ENCODE measurements at places on chromosomes 12 and 14.
A peak's percentile ranks its signal among the peaks of the same experiment; 100 is the strongest.

GRCh38 chr14:64746298-64747250, 42.4 kb downstream of the PLEKHG3 start:
- no peak for DNase-seq

DNA sequence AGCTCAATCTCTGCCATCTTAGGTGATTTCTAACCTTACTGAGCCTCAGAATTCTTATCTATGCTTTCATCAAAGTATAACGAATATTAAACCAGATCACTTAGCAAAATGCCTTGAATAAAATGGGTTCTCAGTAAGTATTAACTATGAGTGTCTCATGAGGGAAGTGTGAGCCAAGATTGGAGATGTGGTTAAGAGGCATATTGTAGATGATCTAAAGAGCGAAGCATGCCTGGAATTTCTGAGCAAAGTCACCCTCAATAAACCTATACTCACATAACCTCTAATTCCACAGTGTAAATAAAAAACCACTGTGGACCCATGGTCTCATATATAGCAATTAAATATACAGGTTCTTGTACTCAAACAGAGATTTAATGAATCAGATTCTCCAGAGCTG, 193.1 kb upstream of the FSCB start:
- no peak for DNase-seq

DNA sequence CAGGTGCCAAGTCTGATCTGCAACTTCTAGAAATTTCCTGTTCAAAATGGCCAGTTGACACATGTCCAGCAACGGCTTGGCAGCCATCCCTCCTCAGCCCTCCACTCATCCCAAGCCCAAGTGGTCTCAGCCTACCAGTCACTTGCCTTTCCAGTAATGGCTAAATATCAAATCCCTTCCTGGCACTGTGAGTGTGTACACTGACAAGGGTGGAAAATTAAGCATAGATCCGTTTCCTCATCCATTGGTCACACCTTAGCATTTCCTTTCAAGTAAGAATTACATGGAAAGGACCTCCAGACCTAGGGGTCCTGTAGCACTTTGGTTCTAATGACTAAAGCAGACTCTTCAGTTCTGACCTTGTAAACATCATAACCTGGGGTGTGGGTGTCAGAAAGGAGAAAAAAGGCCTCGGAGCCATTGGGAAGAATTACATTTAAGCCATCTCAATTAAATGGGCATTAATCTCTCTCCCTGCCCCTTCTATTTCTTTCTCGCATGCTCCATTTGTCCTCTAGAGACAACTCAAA, 15.4 kb downstream of the LLPH start:
- no peak for DNase-seq

DNA sequence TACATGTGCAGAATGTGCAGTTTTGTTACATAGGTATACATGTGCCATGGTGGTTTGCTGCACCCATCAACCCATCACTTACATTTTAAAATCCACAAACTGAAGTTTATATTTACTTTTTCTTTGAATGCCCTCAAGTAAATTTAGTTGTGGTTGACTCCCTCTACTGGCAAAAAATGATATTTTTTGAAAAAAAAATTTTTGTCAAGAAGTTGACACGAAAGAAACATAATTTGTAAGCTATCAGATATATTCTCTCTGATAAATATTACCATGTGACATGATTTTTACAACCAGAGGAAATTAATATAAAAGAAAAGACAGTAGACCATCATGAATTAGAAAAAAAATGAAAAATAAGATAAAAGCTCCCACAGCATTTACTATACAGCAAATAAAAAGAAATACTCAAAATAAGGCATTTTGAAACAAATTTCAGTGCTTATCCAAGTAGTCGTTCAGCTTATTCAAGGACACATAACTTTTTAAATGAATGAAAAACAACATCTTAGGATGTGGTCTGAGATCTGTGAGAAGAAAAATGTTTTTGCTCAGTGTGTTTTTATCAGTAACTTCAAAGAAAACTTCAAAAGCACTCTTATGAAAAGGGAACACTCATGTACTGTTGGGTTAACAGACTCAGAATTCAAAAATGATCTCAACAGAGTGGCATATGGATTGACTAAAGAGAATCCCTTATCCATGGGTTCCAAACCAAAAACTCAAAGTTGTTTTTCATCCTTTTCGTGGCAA, 30.0 kb upstream of the GRIP1 start:
- no peak for DNase-seq

- DNase-seq: peak; percentile 15
These were observed 17.0 kb downstream of the RIC8B start for GRCh38 chr12:106791531-106791930.

- DNase-seq: peak; percentile 45
These were observed 15.1 kb upstream of the GRIP1 start for GRCh38 chr12:66693901-66694513.

GRCh38 chr14:30234966-30235365, 307.3 kb upstream of the PRKD1 start:
- no peak for DNase-seq

DNA sequence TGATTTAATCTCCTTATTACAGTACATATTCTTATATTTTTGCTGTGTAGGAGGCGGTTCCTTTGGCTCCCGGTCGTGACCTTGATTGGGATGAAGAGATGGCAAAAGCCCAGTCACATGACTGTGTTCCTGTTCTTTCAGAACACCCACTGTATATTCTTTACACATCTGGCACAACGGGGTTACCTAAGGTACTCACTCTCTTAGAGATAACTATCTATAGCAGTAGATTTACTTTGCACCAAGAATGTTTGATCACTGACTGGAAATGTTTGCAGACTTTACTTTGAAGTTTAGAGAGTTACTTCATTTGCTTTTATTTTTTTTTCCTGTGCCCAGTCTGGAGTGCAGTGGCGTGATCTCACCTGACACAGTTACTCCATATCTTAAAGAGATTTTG, 65.2 kb downstream of the ACSS3 start:
- no peak for DNase-seq

- DNase-seq: no peak
These were observed 42.7 kb downstream of the TMBIM6 start for GRCh38 chr12:49783917-49784676.

GRCh38 chr14:99389174-99389826, 91.4 kb downstream of the SETD3 start:
- DNase-seq: peak; percentile 11

GRCh38 chr12:48572326-48572725, 2.5 kb upstream of the LALBA start:
- no peak for DNase-seq

GRCh38 chr14:38496092-38496491, 240.2 kb upstream of the CLEC14A start:
- DNase-seq: no peak

- DNase-seq: no peak
These were observed 873 bp upstream of the GSC start for GRCh38 chr14:94770815-94771157.
